HFFc6 (cell line): ENCODE measurements at places on chromosomes 1 and 21. TPM values are rescaled to one million over a fixed set of nuclear protein-coding genes. Genes with fewer than 3 reads are reported as not detected.

- peak overlapping the region; percentile 6; the same call in 1 of the 2 replicates for H3K4me3 ChIP-seq
- H3K27ac ChIP-seq: peak overlapping the region; percentile 27
- H3K36me3 ChIP-seq: no peaks in the 10 kb centered on the region
- peak; percentile 47 for DNase-seq
Measured at GRCh38 chr1:199780948-199781670, 246.4 kb upstream of the NR5A2 start.

GRCh38 chr1:242800521-242800920, 276.0 kb upstream of the PLD5 start:
- DNase-seq: no peak
- no peak overlapping the region for H3K27ac ChIP-seq
- H3K4me1 ChIP-seq: no peaks in the 10 kb centered on the region
- H3K27me3 ChIP-seq: no peaks in the 10 kb centered on the region
- H3K36me3 ChIP-seq: no peaks in the 10 kb centered on the region; the same call in 1 of the 2 replicates

DNA sequence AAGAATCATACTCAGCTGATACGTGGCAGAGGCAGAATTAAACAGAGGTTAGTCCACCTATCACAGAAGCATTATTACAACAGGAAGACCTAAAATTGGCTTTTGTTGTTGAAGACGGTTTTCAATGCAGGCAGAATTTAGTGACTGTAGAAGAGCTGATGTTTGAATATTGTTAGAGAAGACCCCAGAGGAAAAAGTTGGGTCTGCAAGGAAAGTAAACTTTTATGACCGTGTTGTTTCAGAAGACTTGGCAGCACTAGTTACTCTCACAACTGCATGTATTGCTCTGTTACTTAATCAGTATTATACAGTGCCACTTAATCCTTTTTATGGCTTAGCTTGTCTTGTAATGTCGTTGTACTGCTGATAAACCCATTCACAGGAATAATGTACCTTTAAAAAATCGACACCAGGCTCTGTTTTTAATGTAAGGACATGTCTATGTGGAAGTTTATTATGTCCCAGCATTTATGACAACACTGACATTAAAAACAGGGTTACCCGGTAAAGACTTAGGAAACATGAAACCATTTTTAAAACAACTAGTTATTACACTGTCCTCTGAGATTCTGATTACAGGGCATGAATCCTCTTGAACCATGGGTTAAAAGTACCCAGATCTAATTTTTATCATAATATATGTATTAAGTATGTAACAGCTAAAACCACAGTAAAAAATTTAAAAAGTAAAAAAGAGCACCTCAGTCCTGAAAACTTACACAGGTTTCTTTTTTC, 235.4 kb downstream of the TTLL7 start:
- H3K4me1 ChIP-seq: no peaks in the 10 kb centered on the region
- DNase-seq: no peak
- H3K27ac ChIP-seq: no peak overlapping the region
- H3K36me3 ChIP-seq: no peaks in the 10 kb centered on the region

KRTAP13-2 gene
- total RNA-seq: not detected in 3 replicates

- H3K4me3 ChIP-seq: no peak overlapping the region; the same call in 1 of the 2 replicates
- no peak for DNase-seq
- peaks cover 22% of the 10 kb centered on the region for H3K36me3 ChIP-seq
Measured at GRCh38 chr1:43482215-43482614, 28.5 kb upstream of the HYI start.

SPATC1L gene
- 11.3 and 15.9 TPM in 2 replicates for total RNA-seq

KRTAP19-1 gene
- not detected in 3 replicates for total RNA-seq

KIF14 gene
- 5.3 to 12.1 TPM (median 9.9 TPM) in 3 replicates for total RNA-seq

DNA sequence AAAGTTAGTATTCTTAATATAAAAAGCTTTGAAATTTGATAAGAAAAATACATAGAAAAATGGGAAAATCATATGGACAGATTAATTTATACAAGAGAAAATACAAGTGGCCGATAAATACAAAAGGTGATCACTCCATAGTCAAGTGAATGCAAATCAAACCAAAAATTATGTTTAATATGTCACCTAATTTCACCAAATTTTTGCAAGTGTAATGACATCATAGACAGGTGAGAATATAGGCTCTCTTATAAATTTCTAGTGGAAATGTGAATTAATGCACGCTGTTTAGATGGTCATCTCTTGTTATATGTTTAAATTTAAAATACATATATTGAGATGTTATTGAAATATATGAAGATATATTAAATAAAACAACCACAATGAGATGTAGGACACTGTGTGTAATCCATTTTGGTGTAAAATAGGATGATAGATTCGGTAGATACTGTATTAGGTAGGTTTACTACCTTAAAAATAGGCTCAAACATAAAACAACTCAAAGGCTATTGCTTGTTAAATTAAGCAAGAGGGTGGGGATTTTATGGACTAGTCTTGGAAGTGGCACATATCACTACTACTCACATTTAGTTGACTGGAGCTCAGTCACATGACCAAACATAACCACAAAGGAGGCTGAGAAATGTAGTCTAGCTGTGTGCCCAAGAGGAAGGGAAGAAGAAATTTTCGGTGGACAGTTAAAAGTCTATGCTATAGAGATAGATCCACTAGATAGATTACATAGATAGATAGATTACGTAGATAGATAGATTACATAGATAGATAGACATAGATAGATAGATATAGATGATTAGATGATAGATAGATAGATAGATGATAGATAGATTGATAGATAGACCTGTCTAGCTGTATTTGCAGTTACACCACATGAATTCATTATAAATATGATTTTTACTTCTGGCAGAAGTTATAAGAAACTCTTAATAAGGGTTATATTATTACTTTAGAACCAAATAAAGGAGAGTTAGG, 9.2 kb downstream of the INSL5 start:
- no peak for DNase-seq
- H3K36me3 ChIP-seq: no peaks in the 10 kb centered on the region
- no peaks in the 10 kb centered on the region; the same call in none of the 2 replicates for H3K27me3 ChIP-seq
- peaks cover 7% of the 10 kb centered on the region; the same call in 1 of the 2 replicates for H3K4me1 ChIP-seq
- no peak overlapping the region for H3K27ac ChIP-seq
- H3K4me3 ChIP-seq: no peak overlapping the region

- DNase-seq: no peak
- peaks cover 6% of the 10 kb centered on the region for H3K4me1 ChIP-seq
- H3K36me3 ChIP-seq: peaks cover 22% of the 10 kb centered on the region
- H3K4me3 ChIP-seq: no peak overlapping the region
- no peak overlapping the region for H3K27ac ChIP-seq
Measured at GRCh38 chr1:12320486-12320885, 90.7 kb downstream of the VPS13D start.

INAVA gene
- not detected in 3 replicates for total RNA-seq
